ENCODE measurements at places on chromosomes 2 and 18.

DNA sequence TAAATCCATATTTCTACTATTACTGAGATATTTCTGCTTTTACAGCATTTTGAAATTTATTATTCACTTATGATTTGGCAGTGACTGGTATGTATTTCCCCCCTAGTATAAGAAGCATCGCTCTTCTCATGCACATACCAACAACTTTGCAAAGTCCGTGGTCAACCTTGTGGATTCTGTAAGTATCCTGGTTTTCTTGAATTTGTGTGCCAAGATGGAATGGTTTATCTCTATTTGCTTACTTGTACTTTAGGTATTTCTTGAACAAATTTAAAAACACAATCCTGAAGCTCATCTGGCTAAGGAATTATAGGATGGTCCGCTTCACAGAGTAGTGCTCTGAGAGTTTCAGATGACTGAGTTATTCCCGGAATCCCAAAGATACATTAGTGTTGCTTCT is 85.0 kb upstream of the FAM237A start:
- DNase-seq, result no peak

- no peak for DNase-seq
Observed at GRCh38 chr18:62963507-62963906, 248.2 kb downstream of the PHLPP1 start.

DNA sequence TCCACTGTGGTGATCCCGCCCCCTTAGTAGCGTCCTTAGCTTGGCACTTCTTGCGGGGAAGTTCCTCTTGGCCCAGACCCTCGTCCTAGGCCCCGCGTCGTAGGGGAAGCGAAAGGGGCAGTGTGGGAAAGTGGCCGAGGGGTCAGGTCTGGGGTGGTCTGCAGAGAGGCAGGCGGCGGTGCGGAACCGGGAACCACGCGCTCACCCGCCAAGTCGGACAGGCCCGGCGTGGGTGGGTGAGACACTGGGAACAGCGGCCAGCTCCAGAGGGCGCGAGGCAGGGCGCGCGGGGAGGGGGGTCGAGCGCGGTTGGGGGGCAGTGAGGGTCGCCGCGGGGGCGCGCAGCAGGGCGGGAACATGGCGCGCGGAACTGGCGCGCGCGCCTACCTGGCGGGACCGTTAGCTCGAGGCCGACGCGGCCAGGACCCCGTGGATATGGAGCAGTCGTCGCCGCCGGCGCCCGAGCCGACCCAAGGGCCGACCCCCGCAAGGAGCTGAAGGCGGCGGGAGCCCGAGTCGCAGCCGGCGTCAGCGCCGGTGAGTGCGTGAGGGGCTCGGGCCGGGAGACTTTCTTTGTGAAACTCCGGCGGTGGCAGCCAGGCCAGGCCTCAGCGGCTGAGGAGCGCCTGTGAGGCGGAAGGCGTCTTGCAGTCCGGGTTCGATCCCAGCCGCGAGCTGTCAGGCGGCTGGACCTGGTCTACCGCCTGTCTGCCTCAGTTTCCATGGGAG is 2896.7 kb upstream of the TEKT4 start:
- DNase-seq, result no peak

DNA sequence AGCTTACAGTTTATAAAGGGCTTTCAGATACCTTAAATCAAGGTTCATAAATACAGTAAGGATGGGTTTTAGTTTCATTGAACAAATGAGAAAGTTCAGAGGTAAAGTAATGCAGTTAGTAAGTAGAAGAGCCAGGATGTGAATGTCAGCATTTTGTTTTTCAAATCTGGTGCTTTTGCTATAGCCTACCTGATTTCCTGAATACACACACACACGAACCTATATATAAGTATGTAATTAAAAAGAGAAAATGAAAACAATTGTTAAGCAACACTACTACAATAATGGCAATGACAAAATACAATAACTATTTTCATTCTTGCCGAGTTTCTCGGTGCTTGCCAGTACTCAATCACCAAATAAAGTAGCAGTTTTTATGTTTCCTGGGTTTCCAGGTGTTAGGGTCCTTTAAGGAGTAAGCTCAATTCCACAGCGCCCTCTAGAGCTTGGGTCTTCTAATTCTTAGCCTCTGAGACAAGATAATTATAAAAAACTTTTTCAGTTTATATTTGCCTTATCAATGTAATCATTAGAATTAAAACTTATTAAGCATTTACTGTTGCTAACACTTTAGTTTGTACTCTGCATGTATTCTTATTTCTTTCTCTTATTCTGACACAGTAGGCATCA is 512.9 kb upstream of the ACVR2A start:
- DNase-seq, result peak; percentile 2

- no peak for DNase-seq
Observed at GRCh38 chr2:205747829-205748386, 65.6 kb downstream of the NRP2 start.
